ENCODE measurements at places on chromosomes 13 and 19.

DNA sequence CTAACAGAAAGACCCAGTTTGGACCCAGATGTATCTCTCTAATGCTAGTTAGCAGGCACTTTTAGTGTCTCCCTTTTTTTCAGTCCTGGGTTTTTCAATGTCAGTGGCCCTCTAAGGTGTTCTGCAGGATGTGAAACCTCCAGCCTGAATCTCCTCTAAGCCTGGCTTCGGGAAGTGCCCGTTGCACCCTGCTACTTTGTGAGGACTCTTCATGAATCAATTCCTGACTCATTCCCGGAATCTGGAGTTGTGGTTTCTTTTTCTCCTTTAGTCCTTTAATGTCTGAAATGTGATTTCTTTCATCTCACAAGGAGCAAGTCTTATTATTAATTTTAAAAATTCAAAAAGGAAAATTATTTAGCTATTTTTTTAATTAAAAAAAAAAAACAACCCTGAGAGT lies 116.0 kb downstream of the ZNF536 start:
- no peak for DNase-seq

- DNase-seq: no peak
Observed at GRCh38 chr19:38657633-38658222, 10.3 kb downstream of the ACTN4 start.

GRCh38 chr19:44367024-44367423 lies 10.5 kb upstream of the ZNF112 start:
- DNase-seq: no peak

DNA sequence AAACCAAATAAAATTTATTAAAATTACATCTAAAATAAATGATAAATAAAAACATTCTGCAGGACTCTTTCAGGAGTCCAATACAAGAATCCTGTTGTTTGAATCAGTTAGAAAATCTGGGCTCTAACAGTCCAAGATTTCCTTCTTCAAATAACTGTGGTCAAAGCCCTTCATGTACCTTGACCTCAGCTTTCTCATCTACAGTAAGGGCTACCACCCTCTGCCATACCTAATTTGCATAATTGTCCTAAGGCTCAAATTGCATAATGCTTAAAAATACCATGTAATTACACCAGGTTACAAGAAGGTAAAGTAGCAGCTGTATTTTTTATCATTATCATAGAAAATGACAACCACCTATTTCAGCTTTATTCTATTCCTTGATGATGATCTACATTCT lies 54.3 kb downstream of the XPO4 start:
- DNase-seq: no peak

- DNase-seq: no peak
Observed at GRCh38 chr13:46522748-46523030, 30.3 kb upstream of the LRCH1 start.

GRCh38 chr19:40452016-40452415 lies 7.9 kb upstream of the SERTAD3 start:
- DNase-seq: no peak

DNA sequence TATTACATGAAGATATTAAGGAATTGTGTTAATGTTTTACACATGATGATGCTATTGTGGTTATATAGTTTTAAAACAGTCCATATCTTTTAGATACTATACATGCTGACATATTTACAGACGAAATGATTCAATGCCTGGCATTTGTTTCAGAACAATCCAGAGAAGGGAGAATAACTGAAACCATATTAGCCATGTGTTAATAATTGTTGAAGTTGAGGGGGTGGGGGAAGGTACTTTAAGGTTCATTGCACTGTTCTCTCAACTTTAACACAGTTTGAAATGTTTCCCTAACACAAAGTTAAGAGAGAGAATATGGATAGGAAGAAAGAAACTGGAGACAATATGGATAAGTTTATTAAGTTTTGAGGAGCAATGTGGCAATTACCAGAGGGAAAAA lies 5.8 kb downstream of the CRYL1 start:
- no peak for DNase-seq

GRCh38 chr13:32857689-32858088 lies 158.5 kb upstream of the KL start:
- no peak for DNase-seq

DNA sequence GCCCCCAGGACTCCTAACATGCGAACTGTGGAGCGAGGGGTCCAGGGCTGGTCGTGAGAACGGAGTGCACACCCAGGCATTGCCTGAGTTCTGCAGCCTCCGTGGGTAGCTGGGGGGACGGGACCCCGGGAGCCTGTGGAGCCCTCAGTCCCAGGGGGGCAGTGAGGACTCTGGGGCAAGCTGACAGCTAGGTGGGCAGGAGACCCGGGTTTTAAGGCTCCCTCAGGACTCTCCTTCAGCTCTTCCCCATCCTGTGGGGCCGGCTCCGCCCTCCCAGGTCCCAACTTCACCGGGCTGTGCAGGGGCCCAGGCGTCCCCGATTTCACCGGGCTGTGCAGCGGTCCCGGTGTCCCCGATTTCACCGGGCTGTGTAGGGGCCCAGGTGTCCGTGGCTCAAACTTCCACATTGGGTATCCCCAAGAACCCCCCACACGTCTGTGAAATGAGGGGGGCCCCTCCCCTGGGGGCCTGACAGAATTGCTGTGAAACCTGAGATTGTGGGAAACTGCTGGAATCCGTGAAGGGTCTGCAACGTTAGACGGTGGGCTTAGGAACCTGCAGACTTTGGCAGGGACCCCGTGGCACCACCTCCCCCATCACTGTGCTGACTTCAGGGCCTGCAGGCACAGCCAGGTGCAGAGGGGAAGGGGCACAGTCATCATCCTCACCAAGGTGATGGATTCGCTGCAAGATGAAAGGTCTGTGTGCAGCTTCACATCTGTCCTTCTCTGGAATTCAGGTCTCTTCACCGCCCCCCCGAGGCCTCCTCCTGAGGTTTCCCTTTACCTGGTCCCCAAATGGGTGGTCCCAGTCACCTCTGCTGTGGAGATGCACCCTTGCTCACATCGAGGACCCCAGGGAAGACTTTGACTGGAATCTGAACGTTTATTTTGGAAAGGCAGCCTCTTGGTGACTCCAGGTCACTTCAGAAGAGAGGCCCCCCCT lies 73.2 kb upstream of the MCF2L start:
- peak; percentile 93 for DNase-seq

Measured in NCI-H187 treated with DMSO at 0.1 percent for 48 hours (cell line).